Activated CD8-positive, alpha-beta T cell treated with anti-CD3 and anti-CD28 coated beads for 36 hours (primary cell): ENCODE measurements at places on chromosomes 4 and X. TPM values are rescaled to one million over a fixed set of nuclear protein-coding genes. Genes with fewer than 3 reads are reported as not detected.

GRCh38 chr4:2963966-2964471, 648 bp downstream of the GRK4 start:
- peak overlapping the region; percentile 83 for H3K4me3 ChIP-seq
- H3K4me1 ChIP-seq, result peaks cover 26% of the 10 kb centered on the region
- peak overlapping the region; percentile 58 for H3K27ac ChIP-seq
- DNase-seq, result no peak
- H3K36me3 ChIP-seq, result peaks cover 17% of the 10 kb centered on the region

GRCh38 chr4:56206258-56206657, 181.0 kb downstream of the AASDH start:
- no peaks in the 10 kb centered on the region for H3K27me3 ChIP-seq
- no peak overlapping the region for H3K4me3 ChIP-seq
- no peak overlapping the region for H3K27ac ChIP-seq
- no peak for DNase-seq

DNA sequence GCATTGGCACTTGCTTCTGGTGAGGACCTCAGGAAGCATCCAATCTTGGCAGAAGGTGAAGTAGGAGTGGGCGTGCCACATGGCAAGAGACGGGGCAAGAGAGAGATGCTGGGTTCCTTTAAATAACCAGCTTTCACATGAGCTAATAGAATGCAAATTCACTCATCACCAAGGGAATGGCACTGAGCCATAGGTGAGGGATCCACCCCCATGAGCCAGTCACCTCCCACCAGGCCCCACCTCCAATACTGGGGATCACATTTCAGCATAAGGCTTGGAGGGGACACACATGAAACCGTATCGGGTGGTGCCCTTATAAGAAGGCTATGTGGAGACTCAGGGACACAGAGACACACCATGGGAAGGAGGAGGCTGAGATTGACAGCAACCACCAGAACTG, 140.0 kb upstream of the MSX1 start:
- no peaks in the 10 kb centered on the region for H3K4me1 ChIP-seq
- DNase-seq, result no peak
- no peak overlapping the region for H3K27ac ChIP-seq
- H3K4me3 ChIP-seq, result no peak overlapping the region

DNA sequence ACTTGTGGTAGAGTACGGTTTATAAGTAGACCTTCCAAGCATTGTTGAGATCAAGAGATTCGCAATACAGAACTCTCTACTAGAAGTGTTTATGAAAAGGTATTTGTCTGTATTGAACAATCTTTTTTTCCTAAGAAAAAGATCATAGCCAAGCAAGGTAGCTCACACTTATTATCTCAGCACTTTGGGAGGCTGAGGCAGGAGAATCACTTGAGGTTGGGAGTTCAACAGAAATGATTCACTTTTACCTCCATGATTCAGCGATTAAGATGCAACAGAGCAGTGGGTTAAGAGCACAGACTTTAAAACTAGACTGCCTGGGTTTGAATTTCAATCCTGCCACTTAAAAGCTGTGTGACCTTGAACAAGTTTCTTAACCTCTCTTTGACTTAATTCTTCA, 74.3 kb downstream of the TMEM156 start:
- DNase-seq, result no peak
- peaks cover 9% of the 10 kb centered on the region for H3K4me1 ChIP-seq
- H3K4me3 ChIP-seq, result no peak overlapping the region
- H3K27me3 ChIP-seq, result peaks cover 2% of the 10 kb centered on the region
- H3K27ac ChIP-seq, result no peak overlapping the region

DNA sequence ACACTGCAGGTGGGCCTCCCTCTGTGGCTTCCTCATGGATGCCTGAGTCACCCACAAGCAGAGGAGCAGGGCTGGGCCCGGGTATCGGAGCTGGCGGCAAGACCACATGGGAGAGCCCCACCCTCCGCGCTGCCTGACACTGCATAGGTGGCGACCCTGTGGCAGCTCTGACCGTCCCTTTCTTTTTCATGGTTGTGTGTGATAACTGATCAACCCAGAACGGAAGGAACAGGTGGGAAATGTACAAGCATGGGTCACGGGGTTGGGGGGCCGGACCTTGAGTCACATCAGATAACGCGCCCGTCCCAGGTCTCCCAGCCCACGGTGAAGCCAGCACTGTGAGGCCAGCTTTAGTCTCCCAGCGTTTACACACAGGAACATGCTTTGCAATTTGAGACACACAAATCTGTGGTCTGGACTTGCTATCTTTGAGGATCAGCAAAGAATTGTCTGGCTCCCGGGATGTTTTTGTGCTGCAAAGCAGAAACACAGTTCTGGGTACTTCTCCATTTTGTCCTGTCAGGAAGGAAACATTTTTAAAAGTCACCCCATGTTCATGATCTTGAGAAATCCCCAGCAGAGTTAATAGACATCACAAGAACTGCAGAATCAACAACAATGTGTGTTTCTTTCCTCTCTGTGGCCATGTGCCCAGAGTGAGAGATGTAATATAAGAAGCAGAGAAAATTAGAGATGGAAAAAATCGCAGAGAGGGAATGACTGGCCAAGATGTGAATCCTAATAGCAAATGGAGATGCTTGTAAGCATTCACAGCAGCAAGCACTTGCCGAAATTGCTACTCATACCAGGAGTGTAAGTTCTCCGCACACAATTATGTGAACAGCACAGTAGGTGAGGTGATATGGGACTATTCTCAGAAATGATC, 70.1 kb upstream of the CBR4 start:
- peak; percentile 48 for DNase-seq
- H3K4me3 ChIP-seq, result peak overlapping the region; percentile 18
- peaks cover 6% of the 10 kb centered on the region for H3K27me3 ChIP-seq
- peaks cover 15% of the 10 kb centered on the region for H3K4me1 ChIP-seq
- no peaks in the 10 kb centered on the region for H3K36me3 ChIP-seq

DNA sequence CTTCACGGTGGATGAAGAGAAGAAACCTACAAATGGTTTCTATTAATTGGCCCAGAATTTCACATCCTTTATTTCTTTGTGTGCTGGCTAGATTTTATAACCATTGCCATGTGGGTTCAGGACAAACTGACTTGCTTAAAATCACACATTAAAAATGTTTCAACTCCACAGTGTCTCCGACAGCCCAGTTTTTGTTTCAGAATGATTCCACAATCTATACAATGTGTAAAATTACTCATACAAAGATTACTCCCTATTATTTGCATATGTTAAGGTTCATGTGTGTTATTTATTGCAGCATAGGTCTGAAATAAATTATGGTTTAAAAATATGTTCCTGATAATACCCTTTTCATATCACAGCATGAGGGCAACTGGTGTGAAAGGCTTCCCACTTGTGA, 20.6 kb downstream of the DCHS2 start:
- H3K4me1 ChIP-seq, result no peaks in the 10 kb centered on the region
- peaks cover 20% of the 10 kb centered on the region for H3K27me3 ChIP-seq
- H3K4me3 ChIP-seq, result no peak overlapping the region
- no peak overlapping the region for H3K27ac ChIP-seq
- no peaks in the 10 kb centered on the region for H3K36me3 ChIP-seq

GRCh38 chr4:185119927-185120630, 23.0 kb upstream of the SLC25A4 start:
- no peaks in the 10 kb centered on the region for H3K36me3 ChIP-seq
- no peaks in the 10 kb centered on the region for H3K4me1 ChIP-seq
- H3K27ac ChIP-seq, result no peak overlapping the region
- peaks cover 6% of the 10 kb centered on the region for H3K27me3 ChIP-seq
- H3K4me3 ChIP-seq, result no peak overlapping the region

DNA sequence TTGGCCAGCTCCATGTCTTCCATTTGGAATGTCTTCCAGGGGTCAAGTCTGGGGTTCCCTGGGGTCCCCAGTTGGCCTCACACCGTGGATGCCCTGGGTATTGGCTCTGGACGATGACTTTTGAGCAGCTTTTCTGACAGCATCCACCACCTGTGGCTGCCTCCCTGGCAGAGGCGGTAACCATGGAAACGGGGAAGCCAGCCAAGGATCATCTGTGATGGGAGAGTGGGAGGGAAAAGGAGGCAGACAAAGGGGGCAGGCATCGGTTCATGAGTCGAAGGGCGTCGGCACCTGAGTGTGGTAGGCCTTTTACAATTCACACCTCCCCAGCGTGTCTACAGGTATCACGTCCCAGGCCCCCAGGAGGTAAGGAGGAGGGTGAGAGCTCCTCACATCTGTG, 152.2 kb downstream of the ASMT start:
- no peak overlapping the region for H3K4me3 ChIP-seq
- no peak overlapping the region for H3K27ac ChIP-seq
- H3K4me1 ChIP-seq, result peaks cover 8% of the 10 kb centered on the region
- no peak for DNase-seq
- H3K36me3 ChIP-seq, result peaks cover 23% of the 10 kb centered on the region
- no peaks in the 10 kb centered on the region for H3K27me3 ChIP-seq

DNA sequence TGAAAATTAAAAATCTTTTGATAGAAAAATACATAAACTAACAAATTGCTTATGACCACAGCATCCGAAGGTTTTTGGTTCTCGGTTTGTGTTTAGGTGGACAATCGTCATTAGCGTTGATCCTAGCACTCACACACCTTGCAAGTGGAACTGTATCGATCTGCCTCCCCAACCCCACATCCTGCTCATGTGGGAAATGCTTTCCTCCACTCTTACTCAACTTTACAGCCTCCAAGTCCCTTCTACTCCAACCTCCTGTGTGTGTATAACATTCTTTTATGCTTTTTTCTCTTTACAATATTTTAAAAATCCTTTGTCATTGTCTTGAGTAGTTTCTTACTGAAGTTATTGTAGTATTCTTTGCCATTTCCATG, 15.6 kb upstream of the TMEM131L start:
- DNase-seq, result peak; percentile 47
- peak overlapping the region; percentile 37 for H3K4me3 ChIP-seq
- H3K4me1 ChIP-seq, result peaks cover 14% of the 10 kb centered on the region
- no peaks in the 10 kb centered on the region for H3K36me3 ChIP-seq
- H3K27me3 ChIP-seq, result no peaks in the 10 kb centered on the region
- H3K27ac ChIP-seq, result peak overlapping the region; percentile 88

The HS3ST1 gene
- total RNA-seq, result not detected

The NBDY gene
- total RNA-seq, result 31.6 TPM

The HMGN5 gene
- 4.3 TPM for total RNA-seq

DNA sequence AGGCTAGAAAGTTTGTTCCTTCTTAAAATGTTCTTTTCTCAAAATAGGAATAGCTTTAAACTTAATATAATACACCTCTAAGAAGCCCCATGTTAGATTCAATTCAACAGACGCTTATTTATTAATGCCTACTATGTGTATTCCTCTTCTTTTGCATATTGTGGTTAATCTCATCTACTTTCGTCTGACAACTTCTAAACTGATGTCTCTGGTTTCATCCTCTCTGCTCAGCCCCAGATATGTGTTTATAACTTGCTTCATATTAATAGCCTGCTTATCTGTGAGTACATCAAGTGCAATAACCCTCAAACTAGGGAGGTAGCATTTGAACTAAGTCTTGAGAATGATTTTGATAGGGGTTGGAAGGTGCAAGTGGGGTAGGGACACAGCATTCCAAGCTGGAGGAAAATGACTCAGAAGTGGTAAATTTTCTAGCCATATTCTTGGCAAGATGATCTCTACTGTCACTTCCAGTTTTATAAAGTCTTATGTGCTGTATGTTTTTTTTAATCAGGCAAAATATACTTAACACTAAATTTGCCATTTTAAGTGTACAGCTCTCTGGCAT, 37.0 kb downstream of the STK26 start:
- no peak overlapping the region for H3K4me3 ChIP-seq
- H3K4me1 ChIP-seq, result peaks cover 23% of the 10 kb centered on the region
- peak overlapping the region; percentile 23 for H3K27ac ChIP-seq
- H3K27me3 ChIP-seq, result no peaks in the 10 kb centered on the region
- peaks cover 19% of the 10 kb centered on the region for H3K36me3 ChIP-seq
